ENCODE measurements at places on chromosomes 7 and 10.

GRCh38 chr7:27346531-27347275 lies 104.1 kb downstream of the EVX1 start:
- DNase-seq: no peak

GRCh38 chr10:57294698-57295097 lies 933.6 kb upstream of the ZWINT start:
- no peak for DNase-seq

GRCh38 chr7:122143376-122143750 lies 686 bp downstream of the AASS start:
- DNase-seq: peak; percentile 25

- no peak for DNase-seq
These were observed 41.8 kb downstream of the PFKP start for GRCh38 chr10:3109196-3109595.

DNA sequence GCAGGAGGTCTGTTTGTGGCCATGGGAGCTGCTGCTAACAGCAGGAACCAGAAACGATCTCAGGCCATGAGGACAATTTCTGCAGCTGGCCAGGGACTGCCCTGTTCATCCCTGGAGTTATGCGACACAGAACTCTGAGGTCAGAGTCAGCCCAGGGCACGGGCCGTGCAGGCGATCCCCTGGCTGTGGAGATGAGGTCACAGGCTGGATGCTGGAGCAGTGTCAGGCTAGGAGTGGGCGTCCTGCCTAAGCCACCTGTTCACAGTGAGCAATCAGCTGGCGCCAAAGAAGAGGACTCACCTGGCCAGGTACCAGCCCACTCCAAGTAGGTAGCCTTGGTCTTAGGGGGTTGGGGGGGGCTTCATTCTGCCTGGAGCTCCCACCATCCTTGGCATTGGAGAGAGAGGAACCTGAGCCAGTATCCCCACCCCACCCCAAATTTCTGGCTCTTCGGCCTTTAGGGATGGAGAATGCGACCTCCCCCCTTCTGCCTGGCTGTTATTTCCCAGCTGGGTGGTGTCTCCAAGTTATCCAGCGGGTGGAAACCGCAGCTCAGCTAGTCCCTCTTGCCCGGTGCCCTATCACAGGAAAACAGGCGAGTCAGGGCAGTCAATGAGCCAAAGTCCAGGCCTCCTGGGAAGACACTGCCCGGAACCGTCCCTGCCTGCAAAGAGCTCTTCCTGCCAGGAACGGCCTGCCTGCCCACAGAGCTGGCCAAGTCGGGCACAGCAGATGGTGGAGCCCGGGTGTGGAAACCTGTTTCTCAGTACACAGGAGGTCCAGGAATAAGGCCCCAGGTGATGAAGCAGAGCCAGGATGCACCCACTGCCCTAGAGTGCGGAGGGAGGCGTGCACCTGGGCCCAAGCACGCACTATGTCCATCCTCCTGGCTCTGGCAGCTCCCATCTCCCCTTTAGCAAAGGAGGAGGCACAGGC lies 1.8 kb upstream of the TTYH3 start:
- DNase-seq: no peak

- DNase-seq: no peak
These were observed 947.1 kb downstream of the GRM8 start for GRCh38 chr7:126305671-126306070.

DNA sequence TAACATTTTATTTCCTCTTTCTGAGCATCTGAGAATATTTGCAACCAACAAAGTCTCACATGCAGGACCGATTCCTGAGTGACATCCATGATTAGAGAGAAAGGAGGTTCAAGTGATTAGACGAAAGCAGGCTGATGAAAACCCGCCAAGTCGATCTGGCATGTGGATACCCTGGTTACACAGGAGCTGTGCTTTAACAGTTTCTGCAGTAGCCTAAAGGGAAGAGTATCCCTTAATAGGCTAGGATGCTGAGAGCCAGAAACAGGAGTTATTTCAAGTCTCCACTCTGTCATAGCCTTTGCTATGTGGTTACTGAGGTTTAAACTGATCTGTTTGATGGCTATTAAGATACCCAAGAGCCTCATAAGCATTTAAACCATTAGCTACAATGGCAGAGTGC lies 82.5 kb downstream of the PRKCQ start:
- no peak for DNase-seq

GRCh38 chr7:153370092-153370491 lies 610.5 kb downstream of the ACTR3B start:
- DNase-seq: no peak

- DNase-seq: no peak
These were observed 9.0 kb upstream of the GPR141 start for GRCh38 chr7:37674531-37674930.

- DNase-seq: no peak
These were observed 81.4 kb upstream of the GJD4 start for GRCh38 chr10:35523670-35524225.

GRCh38 chr7:26493737-26494428 lies 202.2 kb downstream of the SNX10 start:
- no peak for DNase-seq

DNA sequence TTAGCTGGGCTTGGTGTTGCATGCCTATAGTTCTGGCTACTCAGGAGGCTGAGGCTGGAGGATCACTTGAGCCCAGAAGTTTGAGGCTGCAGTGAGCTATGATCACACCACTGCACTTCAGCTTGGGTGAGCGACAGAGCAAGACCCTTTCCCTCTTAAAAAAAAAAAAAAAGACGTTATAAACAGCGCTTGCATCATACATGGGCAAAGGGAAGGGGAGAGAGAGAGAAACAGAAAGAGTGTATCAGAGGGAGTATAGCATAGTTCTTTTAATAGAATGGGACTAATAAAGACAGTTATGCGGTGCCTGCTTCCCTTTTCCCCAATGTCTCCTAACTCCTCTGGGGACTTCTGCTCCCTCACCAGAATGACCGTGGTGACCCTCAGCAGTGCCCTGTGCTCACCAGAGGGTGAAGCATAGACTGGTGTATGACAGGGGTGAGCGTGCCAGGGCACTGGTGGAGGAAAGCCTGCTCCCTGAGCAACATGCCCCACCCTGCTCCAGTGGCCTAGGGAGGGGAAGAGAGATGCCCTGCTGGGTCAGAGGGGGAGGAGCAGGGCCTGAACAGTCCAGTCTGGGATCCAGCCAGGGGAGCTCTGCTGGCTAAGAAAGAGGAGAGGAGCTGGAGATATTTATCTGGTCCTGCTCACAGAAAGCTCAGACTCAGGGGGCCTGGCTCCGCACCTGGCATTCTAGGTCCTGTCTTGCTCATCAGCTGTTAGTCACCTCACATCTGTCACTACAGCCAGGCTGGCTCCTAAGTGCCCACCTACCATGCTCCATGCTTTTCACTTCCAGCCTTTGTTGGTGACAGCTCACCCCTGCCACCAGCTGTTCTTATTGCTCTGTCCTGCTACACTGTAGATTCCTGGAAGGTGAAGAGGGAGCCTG lies 2.2 kb downstream of the PDZD7 start:
- no peak for DNase-seq

DNA sequence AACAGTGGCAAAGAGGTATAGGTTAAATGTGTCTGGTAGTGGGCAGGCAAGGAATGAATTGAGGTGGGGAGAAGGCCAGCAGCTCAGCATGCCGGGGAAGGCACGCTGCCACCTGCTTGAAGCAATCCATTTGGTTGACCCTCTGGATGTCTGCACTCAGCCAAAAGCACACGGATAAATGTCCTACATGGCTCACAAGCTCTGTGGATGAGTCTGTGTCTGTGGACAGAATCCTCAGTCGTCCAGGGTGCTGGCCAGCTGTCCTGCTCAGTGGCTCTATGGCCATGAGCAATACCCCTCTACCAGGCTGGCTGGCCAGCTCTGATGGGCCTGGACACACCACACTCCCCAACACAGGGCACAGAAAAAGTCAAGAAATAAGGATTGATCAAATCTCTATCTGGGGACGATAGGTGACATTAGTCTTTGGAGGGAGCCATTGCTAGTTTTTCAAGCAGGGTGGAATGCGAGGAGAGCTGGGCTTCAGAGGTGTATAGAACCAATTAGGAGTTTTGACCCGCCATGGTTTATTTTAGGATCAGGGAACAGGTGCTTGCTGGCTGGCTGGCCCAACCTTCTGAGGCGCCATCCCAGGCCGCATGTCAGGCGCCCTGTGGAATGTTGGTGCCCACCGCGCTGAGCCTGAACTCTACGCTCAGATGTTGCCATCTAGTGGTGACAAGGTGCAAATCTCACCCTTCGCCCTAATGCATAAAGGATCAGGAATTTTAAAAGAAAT lies 493.4 kb downstream of the TNS3 start:
- DNase-seq: peak; percentile 18

- no peak for DNase-seq
These were observed 17.2 kb downstream of the PANK1 start for GRCh38 chr10:89627830-89628229.

DNA sequence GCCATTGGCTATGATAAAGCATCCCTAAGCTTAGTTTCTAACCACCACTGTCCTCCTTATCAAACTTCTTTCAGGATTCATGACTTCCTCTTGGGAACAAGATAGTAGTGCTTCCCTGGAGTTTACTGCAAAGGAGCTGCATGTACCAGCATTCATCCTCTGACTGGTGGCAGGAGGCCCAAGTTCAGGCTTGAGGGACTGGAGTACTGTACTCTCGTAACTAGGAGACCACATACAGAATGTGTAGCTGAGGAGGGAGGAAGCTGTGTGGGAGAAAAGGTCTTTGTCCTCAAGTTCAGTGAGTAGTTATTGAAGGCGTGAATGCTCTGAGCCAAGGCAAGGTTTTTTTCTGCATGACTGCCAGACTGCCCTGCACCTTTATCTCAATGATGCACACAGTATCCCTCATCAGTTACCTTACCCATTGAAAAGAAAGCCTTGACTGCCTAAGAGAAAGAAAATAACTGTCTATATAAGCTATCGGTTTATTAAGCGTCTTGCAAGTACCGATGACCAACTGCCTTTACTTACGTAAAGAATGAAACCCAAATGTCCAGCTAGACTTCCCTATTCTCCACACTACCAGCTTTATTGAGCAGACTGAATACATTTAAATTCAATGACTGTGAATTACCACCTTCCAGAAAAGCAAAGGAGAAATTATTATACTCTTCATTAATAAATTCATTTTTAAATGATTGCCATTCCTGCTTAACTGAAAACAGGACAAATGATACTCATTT lies 12.8 kb downstream of the SCRN1 start:
- DNase-seq: no peak

GRCh38 chr10:131178521-131179331 lies 132.8 kb downstream of the TCERG1L start:
- no peak for DNase-seq

DNA sequence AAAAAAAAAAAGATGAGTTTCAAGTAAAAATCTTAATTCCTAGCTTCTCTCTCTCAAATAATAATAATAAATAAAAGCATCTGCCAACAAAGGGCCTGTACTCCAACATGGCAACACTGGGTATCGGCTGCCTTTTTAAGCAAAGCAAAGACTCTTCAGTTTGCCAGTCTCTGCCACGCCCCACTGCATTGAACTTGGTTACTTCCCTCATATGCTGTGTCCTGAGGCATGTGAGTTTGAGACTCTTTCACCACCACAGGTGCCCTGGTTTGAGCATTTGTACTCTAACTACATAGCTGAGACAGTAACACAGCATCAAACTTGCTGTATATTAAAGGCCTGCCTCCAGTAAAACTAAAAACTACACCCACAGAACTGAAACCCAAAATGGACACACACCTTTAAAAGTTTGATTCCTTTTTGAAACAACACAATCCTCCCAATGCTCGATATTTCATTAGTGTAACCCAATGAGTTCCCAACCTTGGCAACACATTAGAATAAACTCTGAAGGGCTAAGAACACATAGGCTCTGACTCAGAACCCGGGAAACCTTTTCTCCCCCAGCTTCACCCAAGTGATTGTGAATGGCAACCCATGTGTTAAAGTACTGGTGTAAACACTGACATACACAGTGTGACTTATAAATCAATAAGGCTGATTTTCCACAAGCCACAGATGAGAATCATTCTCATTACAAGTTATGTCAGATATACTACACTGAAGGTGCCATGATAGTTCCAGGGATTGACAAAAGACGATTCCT lies 12.0 kb downstream of the JAZF1 start:
- DNase-seq: no peak

GRCh38 chr7:68440866-68441265 lies 1157.4 kb upstream of the AUTS2 start:
- DNase-seq: no peak

DNA sequence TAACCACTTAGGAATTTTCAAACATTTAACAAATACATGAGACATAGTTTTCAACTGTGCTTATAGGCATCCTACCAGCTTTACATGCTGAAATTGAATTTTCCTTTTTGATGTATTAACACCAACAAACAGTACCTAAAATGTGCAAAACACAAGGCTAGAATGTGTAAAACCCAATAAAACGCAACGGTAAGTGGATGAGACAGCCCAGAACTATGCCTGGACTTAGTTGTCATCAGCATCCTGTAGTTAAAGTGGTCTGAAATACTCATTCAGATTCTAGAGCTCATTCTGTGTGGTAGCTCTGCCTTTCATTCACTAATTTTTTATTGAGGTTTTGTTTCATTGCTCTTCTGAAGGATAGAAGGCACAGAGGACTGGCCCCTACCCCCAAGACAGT lies 137.1 kb downstream of the BMPER start:
- no peak for DNase-seq

DNA sequence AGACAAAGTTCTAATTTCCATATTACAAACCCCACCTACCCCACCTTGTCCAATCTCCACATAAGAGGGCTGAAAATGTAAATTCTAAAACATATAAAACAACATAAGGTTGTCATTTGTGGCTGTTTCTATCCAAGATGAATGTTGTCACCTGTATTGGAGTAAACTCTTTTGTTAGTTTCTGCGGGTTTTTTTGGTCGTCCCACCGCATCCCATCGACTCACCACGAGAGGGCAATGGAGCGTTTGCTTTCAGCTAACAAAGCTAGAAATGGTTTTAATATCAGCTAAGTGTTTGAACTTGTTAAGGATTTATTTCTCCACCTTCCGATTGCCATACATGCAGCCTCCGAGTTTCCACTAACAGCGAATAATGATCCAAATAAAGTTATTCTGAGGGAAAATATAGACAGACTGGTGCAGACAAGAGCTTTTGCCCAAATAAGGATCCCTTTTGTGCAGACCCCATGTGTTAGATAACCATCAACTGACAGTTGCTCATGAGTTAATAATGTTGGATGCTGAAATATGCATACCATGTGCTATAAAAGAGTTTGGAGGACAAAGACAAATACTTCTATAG lies 137.2 kb downstream of the ARID5B start:
- DNase-seq: peak; percentile 44

DNA sequence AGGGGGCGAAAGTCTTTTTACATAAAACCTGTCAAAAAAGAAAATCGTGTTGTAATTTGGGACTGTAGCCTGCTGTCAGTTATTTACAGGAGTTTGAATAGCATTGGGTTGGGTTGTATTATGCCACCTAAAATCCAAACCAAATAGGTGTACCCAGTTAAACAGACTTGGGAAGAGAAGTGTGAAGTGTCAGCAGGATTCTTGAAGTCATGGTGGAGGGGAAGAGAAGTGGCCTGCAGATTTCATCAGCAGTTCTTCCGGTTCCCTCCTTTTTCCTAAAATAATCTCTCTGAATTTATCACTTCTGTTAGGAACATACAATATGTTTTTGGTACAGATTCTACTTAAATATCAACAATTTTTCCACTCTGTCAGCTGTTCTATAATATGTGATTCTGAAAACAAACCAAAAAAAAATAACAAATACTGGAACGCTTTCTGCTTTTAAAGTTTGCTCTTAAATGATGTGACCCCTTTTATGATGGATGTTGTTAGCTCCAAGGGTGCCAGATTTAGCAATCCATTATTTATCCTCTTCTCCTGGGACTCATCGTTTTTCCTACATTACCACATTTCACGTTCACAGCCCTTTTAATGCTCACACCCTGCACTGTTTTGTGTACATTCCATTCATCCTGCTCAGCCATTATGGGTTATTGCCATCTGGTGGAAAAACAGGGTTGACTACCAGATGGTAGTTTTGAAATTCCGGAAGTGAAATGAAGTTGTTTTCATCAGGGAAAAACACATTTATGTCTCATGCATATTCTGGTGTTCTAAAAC lies 18.7 kb upstream of the ARHGAP12 start:
- DNase-seq: no peak
